Activated CD4-positive, alpha-beta T cell treated with anti-CD3 and anti-CD28 coated beads for 4 hours (primary cell): ENCODE measurements at places on chromosomes 2 and 18.

DNA sequence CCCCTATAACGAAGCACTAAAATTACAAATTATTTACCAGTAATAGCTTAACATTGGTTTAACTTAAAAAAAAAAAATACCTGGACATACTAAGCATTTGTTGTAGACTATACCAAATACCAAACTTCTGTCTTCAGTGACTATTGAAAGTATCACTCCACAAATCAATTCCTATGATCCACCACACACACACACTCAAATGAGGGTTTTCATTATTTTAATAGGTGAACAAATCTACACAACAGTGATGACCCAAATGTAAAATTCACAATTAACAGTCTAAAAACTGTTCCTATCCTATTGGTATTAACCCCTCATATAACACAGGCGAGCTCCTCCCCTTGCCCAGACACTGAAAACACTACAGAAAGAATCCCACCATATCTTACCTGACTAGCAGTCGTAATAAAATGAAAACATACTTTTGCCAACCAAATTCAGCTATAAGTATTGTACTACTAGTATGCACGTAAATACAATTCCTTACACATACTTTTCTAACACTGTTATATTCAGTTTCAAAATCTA, 2.5 kb downstream of the SP3 start:
- no peak for DNase-seq

DNA sequence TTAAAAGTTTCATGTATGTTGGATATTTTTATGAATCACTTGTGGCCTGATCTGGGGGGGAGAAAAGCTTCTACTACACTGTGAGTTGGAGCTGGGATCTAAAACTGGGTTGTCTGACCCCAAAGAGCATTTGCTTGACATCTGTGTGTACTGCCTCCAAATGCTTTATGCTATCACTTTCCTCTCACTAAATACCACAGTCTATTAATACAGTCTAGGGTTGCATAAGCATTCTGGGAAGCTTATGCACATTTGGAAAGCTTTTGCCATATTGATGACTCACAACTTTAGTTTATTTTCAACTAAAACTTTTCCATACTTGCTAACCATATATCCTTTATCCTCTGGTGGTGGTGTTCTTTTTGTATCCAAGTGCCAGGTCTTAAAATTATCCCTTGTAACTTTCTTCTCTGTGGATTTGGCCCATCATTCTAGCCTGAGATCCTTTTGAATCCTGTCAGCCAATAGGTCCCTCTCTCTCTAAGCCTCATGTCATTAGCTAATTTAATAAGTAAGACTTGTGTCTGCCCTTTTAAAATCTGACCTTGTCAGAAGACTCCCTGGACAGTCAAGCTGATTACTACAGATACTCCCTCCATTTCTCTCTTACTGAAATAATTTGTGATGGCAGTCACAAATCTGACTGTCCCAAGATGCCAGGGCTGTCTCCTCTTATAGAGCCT, 72.7 kb downstream of the NXPH2 start:
- no peak for DNase-seq

GRCh38 chr2:191933307-191934105, 86.6 kb upstream of the CAVIN2 start:
- DNase-seq: no peak

- DNase-seq: no peak
These were observed 60.6 kb upstream of the LYPD1 start for GRCh38 chr2:132730611-132731010.

- DNase-seq: no peak
These were observed 111.1 kb downstream of the MSH2 start for GRCh38 chr2:47513981-47514520.

DNA sequence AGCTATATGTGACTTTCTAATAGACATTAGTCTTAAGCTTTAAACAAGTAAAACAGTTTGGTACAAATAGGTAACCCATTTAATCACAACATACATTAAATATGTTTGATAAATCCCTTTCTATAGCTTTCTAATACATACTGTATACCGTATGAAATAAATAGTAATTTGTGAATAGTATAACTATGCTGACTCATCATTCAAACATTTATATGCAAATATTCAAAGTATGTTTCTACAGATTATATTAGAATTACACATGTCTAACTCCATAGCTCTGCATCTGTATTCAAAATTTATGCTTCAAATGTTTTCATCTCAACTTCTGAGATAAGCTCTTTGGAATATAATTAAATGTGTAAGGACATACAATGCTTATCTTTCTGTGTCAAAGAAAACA, 142.7 kb upstream of the ZNF804A start:
- no peak for DNase-seq

DNA sequence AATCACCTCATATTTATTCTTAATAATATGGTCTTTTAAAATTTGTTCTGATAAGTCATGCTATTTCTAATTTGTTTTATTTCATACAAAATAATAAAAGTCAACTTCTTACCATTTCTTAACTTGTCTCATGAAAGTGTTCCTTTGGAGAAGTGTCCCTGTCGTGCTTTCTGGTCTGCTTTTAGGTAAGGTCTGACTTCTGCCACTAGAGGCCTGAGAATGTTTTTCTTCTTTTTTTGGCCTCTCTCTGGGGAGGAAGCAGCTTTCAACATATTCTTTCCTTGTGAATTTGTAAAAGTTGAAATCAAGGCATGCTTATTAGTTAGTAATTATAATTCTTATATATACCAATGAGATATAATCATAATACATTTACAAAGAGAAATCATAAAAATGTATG, 39.4 kb downstream of the MAP2 start:
- DNase-seq: no peak

DNA sequence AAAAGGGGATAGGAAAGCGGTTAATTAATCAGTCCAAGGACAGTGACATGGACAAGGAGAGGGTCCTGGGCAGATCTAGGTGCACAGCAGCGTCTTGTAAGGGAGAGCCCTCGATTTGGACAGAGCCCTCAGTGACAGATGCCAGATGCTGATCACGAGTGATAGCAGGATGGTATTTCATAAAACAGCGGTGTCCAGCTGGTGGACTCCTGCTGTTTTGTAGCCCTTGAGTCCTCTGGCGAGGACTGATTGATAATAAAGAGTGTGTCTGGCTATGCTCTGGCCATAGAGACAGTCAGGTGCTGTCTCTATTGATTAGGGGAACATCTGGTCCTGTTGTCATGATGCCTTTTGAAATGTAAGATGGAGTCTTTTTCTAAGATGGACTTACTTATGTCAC, 180.7 kb downstream of the NCK2 start:
- no peak for DNase-seq

- no peak for DNase-seq
These were observed 250.3 kb downstream of the SLC4A3 start for GRCh38 chr2:219877728-219878127.

GRCh38 chr2:1219901-1220573, 193.2 kb upstream of the TPO start:
- DNase-seq: no peak

DNA sequence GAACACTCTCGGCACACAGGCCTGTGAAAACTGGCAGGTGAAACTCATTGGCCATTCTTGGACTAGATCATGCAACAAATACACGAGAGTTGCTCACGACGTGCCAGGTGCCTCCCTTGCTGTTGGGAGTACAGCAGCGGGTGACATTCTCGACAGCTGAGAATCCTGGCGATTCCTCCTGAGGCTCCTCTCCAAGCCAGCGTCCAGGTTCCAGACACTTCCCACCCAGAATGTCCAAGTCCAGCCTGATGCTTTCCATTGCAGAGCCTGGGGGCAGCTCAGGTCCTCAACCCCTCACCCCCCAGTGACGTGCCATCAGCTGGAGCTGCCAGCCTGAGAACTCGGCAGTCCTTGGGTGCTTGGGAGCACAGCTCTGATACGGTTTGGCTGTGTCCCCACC, 124.2 kb downstream of the PXDN start:
- no peak for DNase-seq

GRCh38 chr2:240727913-240728312, 36.2 kb downstream of the AQP12A start:
- DNase-seq: no peak

DNA sequence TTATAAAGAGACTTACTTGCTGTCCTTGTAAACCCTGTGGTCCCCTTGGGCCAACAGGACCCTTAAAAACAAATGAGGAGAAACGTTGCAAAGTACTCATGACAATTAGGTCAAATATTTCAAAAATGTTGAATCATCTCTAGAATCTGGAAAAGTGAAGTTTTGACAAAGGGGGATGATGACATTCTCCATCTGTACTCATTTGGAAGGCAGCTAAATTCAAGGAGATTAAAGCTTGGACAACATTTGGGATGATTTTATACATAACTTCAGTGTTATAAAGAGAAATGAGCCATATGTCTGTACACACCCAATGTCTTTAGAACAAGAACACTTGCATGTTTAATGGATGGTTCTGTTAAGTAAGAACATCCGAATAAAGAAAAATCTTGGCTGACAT, 92.9 kb downstream of the COL5A2 start:
- DNase-seq: no peak

GRCh38 chr2:229133155-229133772, 137.8 kb downstream of the PID1 start:
- no peak for DNase-seq

DNA sequence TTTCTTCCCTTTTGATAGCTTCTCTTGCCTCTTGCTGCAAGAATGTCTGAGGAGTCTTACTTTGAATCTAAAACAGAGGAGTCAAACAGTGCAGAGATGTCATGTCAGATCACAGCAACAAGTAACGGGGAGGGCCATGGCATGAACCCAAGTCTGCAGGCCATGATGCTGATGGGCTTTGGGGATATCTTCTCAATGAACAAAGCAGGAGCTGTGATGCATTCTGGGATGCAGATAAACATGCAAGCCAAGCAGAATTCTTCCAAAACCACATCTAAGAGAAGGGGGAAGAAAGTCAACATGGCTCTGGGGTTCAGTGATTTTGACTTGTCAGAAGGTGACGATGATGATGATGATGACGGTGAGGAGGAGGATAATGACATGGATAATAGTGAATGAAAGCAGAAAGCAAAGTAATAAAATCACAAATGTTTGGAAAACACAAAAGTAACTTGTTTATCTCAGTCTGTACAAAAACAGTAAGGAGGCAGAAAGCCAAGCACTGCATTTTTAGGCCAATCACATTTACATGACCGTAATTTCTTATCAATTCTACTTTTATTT, 133.5 kb upstream of the CDCA7 start:
- DNase-seq: no peak

- DNase-seq: no peak
These were observed 179.3 kb upstream of the LHCGR start for GRCh38 chr2:48934807-48935206.

GRCh38 chr2:113281910-113282746, 3.4 kb upstream of the PAX8 start:
- no peak for DNase-seq

DNA sequence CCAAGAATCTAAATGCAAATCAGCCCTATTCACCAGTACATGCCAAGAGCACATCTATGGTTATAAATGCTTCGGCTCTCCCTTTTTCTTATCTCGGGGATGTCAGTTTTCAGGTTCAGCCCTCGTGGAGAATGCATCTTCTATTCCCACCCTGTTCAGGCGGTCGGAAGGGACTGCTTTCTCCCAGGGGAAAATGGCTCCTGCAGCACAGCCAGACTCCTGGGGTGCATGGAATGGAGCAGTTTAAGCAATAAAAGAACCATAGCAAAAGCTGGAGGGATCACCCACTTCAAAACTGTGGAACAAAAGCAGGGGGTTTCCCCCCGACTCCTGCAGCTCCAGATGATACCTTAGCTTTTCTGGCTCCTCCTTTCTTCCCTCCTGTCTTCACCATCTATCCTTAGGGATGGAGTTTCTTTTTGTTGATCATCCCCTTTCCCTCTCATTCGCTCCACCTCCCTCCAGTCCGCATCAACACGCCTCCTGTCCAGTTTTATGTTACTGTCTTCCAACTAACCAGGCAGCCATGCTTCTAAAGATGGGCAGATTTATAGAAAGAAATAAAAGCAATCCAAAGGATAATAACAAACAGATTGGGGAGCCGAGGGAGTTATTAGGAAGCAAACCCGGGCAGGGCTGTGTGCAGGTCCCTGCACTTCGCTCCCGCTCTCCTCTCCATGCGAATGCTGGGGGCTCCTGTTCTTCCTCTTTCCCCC, 356.2 kb upstream of the SMIM21 start:
- no peak for DNase-seq
